Right lobe of liver (tissue), 6 donors: ENCODE measurements at places on chromosomes 1 and 21. TPM values are rescaled to one million over a fixed set of nuclear protein-coding genes. Genes with fewer than 3 reads are reported as not detected.

The CYYR1 gene
- total RNA-seq, result 3.3 TPM

The CEP85 gene
- 7.7 TPM for total RNA-seq

The CD1E gene
- not detected for total RNA-seq

The ITLN2 gene
- 0.29 TPM for total RNA-seq

The NEK2 gene
- total RNA-seq, result 0.50 TPM

DNA sequence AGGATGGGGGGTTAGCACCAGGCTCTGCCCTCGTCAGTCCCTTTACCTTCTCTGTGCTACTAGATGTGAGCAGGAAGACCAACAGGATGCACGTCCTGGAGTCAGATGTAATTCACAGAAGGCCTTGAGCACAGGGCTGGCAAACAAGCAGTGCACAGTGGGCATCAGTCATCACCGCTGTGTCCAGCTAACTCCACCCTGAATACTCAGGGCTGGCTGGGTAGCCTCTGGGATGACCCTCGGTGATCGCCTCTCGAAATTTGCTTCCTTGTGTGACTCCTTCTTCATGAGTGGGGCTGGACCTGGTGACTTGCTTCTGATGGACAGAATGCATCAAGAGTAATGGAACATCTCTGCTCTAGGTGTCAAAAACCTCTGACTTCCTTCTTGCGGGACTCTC, 92.2 kb upstream of the TMPRSS2 start:
- H3K27ac ChIP-seq, result no peak overlapping the region
- no peaks in the 10 kb centered on the region for H3K27me3 ChIP-seq
- no peaks in the 10 kb centered on the region for H3K36me3 ChIP-seq

DNA sequence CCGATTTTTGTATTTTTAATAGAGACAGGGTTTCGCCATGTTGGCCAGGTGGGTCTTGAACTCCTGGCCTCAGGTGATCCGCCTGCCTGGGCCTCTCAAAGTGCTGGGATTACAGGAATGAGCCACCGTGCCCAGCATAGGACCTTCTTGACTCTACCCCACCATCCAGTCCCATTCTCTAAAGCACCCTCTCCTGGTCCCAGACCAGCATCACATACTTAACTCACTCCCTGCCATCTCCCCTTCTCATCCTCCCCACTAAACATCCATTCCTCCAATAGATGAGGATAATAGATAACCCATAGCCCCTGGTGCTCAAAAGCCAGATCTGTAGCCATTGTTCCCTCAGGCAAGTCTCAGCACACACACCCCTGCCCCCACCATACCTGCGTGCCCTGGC, 2.1 kb downstream of the ENTREP3 start:
- DNase-seq, result no peak
- H3K4me3 ChIP-seq, result no peak overlapping the region
- no peaks in the 10 kb centered on the region for H3K36me3 ChIP-seq
- H3K4me1 ChIP-seq, result no peaks in the 10 kb centered on the region
- no peaks in the 10 kb centered on the region for H3K27me3 ChIP-seq

GRCh38 chr1:94871031-94871430, 50.9 kb downstream of the SLC44A3 start:
- no peaks in the 10 kb centered on the region for H3K4me1 ChIP-seq
- no peaks in the 10 kb centered on the region for H3K27me3 ChIP-seq
- H3K4me3 ChIP-seq, result no peak overlapping the region
- no peak for DNase-seq

DNA sequence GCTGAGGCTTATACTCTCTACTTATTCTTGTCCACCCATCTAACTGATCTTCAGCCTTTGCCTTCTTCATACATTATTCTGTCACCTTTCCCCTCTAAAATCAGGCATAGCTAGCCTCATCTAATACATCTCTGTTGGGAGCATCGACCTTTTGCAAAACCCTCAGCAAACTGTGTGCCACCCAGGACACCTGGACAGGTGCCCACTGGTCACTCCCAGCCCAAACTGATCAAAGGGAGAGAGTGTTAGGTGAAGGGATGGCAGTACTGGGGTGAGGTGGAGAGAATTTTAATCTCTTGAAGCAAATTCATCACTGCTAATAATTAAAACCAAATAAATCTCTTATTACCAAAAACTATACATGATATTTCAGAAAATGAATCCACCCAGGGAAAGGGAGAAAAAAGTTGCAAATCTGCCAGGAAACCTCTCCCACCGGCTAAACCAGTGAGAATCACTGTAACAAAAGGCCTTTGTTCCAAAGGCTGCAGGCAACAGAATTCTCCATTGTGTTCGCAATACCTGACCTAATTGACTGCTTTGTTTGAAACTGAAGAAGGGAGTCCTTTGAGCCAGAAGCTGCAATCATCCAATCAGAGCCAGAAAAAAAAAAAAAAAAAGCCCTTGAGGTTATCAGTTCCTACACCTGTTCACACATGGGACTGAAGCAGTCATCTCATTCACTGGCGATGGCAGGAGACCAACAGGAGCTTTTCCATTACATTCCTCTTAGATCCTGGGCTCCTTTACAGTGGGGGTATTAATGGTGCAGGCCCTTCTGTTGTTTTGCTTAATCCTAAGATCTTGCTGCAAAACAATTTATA, 172.6 kb downstream of the APP start:
- DNase-seq, result no peak
- no peaks in the 10 kb centered on the region for H3K27me3 ChIP-seq
- H3K4me1 ChIP-seq, result no peaks in the 10 kb centered on the region
- H3K36me3 ChIP-seq, result no peaks in the 10 kb centered on the region
- H3K27ac ChIP-seq, result no peak overlapping the region
- H3K4me3 ChIP-seq, result no peak overlapping the region

DNA sequence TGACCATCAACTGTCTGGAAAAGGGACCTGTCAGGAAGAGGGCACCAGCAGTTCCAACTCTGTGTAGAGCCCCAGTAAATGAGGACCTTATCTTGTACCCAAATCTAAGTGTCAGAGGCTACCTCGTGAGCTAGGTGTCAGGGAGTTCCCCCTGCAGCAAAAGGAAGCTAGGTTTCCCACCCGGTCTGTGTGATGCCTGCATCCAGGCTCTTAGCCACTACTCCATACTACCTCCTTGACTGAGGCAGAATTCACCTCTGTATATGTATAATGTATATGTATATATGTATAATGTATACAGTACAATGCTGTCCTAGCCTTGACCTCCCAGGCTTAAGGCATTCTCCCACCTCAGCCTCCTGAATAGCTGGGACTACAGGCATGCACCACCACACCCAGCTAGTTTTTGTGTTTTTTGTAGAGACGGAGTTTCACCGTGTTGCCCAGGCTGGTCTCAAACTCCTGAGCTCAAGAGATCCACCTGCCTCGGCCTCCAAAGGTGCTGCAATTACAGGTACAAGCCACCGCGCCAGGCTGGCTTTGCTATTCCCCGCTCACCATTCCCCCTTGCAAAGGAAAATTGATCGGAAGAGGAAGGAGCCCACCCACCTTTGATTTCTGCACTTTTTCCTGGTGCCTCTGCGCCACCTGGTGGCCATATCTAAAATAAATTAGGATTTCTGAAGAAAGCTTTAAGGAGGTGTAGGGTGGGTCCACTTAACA, 15.7 kb upstream of the LUZP1 start:
- no peaks in the 10 kb centered on the region for H3K4me1 ChIP-seq
- H3K27me3 ChIP-seq, result no peaks in the 10 kb centered on the region
- H3K27ac ChIP-seq, result no peak overlapping the region
- DNase-seq, result no peak

- H3K36me3 ChIP-seq, result no peaks in the 10 kb centered on the region
- H3K27ac ChIP-seq, result no peak overlapping the region
- peaks cover 7% of the 10 kb centered on the region for H3K27me3 ChIP-seq
- H3K4me1 ChIP-seq, result peaks cover 6% of the 10 kb centered on the region
- no peak overlapping the region for H3K4me3 ChIP-seq
Measured at GRCh38 chr21:33018707-33019465, 6.8 kb upstream of the OLIG2 start.

GRCh38 chr1:52266507-52266906, 99.5 kb downstream of the CC2D1B start:
- H3K4me1 ChIP-seq, result no peaks in the 10 kb centered on the region
- H3K27ac ChIP-seq, result no peak overlapping the region
- H3K36me3 ChIP-seq, result no peaks in the 10 kb centered on the region
- no peaks in the 10 kb centered on the region for H3K27me3 ChIP-seq
- no peak for DNase-seq
- no peak overlapping the region for H3K4me3 ChIP-seq

GRCh38 chr1:192657760-192658159, 21.8 kb downstream of the RGS13 start:
- no peaks in the 10 kb centered on the region for H3K27me3 ChIP-seq
- no peak overlapping the region for H3K4me3 ChIP-seq
- H3K4me1 ChIP-seq, result no peaks in the 10 kb centered on the region
- no peak for DNase-seq
- no peaks in the 10 kb centered on the region for H3K36me3 ChIP-seq
- no peak overlapping the region for H3K27ac ChIP-seq

GRCh38 chr1:60753036-60753900, 329.1 kb upstream of the NFIA start:
- no peaks in the 10 kb centered on the region for H3K27me3 ChIP-seq
- no peaks in the 10 kb centered on the region for H3K4me1 ChIP-seq
- DNase-seq, result no peak
- no peak overlapping the region for H3K27ac ChIP-seq
- H3K4me3 ChIP-seq, result no peak overlapping the region
- H3K36me3 ChIP-seq, result no peaks in the 10 kb centered on the region

- no peak for DNase-seq
- H3K4me1 ChIP-seq, result no peaks in the 10 kb centered on the region
- no peaks in the 10 kb centered on the region for H3K27me3 ChIP-seq
- H3K36me3 ChIP-seq, result no peaks in the 10 kb centered on the region
Measured at GRCh38 chr1:69551476-69552324, 16.0 kb upstream of the LRRC7 start.

DNA sequence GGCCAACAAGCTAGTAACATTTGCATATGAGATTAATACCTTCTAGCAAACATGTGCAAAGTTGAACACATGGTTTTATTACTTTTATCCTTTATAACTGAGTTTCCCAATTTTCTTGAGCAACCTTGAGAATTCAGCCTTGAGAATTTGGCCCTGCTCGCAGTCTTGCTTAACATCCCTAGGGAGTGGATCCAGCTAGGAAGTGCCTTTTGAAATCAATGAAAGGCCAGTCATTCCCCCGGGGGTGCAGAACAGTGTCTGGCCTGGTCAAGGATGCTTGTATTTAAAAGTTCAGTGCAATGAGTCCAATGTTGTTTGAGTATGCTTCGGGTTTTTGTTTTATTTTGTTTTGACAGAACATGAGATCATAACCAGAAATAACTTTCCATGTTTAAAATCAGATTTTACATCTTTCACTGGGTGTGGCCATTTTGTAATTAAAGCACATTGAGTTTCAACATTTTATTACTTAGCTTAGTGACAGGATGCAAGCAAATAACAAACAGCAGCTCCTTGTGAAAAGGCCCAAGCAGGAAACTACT, 16.7 kb downstream of the PALMD start:
- no peak overlapping the region for H3K27ac ChIP-seq
- H3K36me3 ChIP-seq, result no peaks in the 10 kb centered on the region
- H3K4me3 ChIP-seq, result no peak overlapping the region
- no peaks in the 10 kb centered on the region for H3K27me3 ChIP-seq
- no peaks in the 10 kb centered on the region for H3K4me1 ChIP-seq
- DNase-seq, result no peak

DNA sequence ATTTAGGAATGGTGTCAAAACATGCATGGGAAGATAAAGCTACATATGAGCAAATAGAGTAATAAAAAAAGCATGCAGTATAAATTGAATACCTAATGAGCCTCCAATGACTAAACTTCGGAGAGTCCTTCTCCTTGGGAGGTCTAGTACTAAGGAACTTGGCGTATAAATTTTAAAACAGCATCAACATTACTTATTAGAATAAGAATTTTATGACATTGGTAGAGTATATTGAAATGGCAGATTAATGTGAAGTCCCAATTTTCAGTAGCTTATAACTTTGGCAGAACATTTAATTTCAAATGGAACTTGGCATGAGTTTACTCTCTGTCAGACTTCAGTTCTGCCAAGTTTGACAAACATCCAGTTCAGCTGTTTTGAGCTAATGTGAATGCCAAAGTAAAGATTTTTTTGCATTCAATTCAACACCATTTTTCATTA, 104.7 kb upstream of the RGS18 start:
- DNase-seq, result no peak
- H3K4me1 ChIP-seq, result no peaks in the 10 kb centered on the region
- H3K36me3 ChIP-seq, result no peaks in the 10 kb centered on the region
- H3K27me3 ChIP-seq, result no peaks in the 10 kb centered on the region
- H3K27ac ChIP-seq, result no peak overlapping the region
- no peak overlapping the region for H3K4me3 ChIP-seq

DNA sequence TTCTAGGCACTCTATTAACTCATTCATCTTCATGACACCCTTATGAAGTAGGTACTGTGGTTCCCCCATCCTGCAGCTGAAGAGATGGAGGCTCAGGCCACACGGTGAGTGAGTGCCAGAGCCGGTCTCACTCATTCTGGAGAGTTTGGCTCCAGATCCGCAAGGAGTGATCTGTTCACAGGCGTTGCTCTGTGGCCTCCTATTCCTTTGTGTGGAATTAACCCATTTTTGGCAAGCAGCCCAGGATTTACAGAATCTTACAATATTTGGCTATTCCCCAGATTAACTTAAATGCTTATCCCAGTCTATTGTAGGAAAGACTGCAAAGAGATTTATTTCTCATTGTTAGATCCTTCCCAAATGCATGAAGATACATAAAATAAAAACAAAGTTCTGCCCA, 29.6 kb downstream of the KIAA0040 start:
- peaks cover 5% of the 10 kb centered on the region for H3K36me3 ChIP-seq
- H3K4me1 ChIP-seq, result no peaks in the 10 kb centered on the region
- no peak overlapping the region for H3K27ac ChIP-seq
- H3K4me3 ChIP-seq, result no peak overlapping the region
- DNase-seq, result no peak

DNA sequence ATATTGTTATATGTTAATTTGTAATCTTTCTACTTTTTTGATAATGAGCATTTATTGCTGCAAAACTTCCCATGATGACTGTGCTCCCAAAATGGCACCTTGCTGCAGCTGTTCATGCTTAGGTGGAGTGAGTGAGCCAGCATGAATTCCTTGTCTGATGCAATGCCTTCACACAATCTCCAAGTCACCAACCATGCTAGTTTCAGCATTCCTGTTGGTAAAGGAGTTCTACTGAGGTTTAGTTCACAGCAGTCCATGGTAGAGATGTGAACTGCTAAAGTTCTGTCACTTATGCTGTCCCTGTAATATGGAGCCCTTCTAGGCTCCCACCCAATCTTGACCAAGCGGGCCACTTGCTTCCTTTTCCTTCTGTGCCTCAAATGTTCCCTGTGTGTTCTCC, 26.2 kb upstream of the PRKACB start:
- H3K27ac ChIP-seq, result no peak overlapping the region
- H3K36me3 ChIP-seq, result no peaks in the 10 kb centered on the region
- no peaks in the 10 kb centered on the region for H3K4me1 ChIP-seq
- H3K27me3 ChIP-seq, result no peaks in the 10 kb centered on the region
- no peak for DNase-seq
